ENCODE measurements at places on chromosomes 11 and 22.

DNA sequence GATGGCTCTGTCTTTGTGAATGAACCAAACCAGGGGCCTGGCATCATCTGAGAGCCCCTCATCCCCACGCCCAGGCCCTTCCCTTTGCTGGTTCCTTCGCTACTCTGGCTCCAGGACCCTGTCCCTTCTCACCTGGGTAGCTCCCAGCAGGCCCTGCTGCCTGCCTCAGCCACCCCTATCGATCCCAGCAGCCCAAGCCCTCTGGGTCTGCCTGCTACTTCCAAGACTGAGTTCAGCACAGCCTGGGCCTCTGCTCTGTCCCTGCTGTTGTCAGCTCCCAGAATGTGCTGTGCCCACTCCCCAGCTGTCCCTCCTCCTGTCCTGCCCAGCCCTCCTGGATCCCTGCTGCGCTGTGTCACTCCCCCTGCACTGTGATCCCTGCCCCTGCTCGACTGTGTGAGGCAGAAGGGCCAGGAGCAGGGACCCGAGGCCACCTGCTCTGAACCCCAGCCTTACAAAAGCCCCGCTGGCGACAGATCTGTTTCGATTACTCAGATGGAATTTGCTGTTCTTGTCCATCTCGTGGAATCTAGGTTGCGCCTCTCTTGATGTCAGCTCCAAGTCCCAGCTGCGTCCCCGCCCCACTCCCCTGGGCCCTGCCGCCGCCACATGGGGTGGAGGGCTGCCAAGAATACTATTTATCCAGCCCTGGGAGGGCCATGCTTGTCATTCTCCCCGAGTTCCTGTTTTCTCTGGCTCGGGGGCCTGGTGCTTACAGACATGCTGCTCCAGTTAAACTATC, 13.0 kb downstream of the MRPL21 start:
- no peak for DNase-seq

- DNase-seq, result no peak
These were observed 161.3 kb downstream of the MYO18B start for GRCh38 chr22:25903294-25903693.

GRCh38 chr22:43209523-43209890, 22.6 kb upstream of the TTLL12 start:
- no peak for DNase-seq

DNA sequence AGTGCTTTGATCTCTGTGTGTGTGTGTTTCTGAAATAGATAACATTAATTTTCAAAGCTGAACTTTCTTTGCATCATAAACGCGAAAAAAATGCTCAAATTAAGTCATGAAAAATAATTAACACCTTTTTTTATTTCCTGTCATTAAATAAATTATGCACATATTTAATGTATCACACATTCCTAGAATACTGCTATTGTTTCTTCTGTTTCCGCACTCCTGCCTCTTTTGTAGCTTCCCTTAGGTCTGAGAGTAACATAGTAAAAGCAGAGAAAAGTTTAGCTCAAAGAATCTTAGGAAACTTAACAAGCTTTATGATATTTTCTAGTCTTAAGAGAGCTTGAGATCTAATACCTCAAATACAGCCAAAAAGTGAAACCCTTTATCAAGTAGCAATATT, 504.2 kb downstream of the JRKL start:
- DNase-seq, result no peak

DNA sequence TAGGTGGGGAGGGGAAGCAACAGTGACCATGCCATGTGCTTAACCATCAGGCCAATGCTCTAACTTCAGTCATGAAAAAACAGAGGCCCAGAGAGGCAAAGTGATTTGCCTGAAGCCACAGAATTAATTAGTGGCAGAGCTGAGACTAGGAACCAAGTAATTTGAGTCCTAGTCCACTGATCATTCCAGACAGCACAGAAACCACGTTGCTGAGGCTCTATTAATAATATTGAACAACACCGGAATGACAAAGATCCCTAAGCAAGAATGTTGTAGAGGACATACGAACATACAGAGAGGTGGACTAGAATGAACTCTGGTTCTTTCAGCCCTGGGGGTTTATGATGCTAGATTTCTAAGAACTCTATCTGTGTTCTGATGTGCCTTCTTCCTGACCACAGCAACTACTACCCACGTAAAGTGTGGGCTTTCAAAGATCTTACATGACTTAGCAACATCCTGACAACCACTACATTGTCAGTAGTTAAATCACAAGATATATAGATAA, 92.3 kb downstream of the GAB2 start:
- DNase-seq, result no peak

DNA sequence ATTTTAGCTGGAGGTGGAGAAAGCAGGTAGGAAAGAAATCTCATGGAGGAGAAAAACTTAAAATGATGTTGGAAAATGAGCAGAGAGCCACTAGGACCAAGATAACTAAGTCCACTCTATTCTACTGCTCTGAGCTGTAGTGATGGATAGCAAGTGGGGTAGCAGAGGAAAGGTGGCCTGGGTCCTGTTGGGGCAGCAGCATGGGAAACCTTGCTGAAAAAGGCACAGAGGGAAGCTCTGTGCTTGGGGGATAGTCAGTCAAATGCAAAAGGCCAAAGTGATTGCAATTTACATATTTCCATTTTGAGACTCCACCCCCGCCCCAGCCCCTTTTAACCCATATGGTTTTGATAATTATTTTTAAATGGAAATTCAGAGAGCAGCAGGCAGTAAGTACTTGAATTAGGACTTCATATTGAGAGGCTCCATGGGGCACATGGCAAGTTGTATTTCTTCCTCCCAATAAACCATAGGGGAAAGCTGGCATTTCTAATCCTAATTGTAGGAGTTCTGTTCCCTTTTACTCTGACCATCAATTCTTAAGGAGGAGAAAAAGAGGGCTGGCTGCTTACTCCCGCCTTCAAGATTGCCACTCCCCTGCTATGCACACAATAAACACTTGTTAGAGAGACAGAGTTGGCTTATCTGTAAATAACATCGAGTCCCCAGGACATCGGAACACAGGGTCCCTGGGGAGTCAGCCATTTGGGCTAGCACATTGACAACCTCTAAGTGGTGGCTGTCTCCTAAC, 1341.5 kb upstream of the TENM4 start:
- no peak for DNase-seq

DNA sequence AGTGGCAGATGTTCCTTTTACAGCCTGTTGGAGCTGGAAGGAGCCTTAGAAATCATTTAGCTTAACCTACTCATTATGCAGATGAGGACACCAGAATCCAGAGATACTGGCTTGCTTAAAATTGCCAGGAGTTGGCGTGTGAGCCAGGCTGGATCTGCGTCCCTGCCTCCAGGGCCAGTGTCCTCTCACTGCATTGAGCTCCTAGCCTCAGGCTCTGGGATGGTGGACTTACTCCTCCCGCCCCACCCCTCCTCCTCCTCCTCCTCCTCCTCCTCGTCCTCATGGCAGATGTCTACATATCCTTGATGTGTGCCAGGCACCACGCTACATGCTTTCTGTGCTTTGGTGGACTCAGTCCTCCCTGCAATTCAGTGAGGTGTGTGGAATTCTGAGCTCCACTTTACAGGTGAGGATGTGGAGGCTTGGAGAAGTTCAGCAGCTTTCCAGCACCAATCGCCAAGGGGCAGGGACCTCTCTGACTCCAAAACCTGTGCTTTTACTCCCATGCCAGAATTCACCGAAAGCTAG, 24.1 kb downstream of the ADAMTS15 start:
- no peak for DNase-seq

DNA sequence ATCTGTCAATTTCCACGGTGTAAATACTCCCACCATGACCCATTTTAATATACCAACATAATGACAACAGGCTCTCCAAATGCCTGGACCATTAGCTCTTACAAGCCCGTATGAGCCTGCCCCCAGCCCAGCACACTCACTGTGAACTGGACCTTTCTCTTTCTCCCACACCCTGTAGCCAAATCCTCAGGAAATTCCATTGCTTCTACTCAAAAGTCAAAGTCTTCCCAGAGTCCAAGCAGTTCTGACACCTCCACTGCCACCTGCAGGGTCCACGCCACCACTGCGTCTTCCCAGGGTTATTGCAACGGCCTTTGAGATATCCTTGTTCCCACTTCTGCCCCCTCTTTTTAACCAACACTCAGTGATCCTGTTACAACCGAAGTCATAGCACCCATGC, 110.1 kb upstream of the ASPHD2 start:
- DNase-seq, result no peak

DNA sequence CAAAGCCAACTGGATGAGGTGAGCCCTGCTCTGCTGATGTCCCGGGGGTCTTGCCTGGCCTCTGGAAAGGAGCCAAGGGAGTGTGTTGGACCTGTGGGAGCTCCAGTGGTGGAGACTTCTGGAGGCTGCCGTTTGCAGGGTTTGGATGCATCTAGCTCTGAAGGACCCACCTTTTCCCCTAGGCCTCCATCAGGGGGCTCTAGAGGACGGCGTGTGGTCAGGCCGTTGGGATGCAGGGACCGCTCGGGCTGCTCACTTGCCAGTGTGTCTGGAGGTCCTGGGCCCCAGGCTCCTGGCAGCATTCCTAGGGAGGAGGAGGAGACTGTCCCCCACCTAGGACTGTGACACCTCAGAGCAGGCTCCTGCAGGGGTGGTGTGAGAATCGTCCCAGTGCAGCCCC, 58.3 kb downstream of the PRDM11 start:
- DNase-seq, result no peak

Data from stimulated activated naive CD4-positive, alpha-beta T cell treated with Interleukin-2 at 50 U/mL for 16 hours (primary cell).